ENCODE measurements at places on chromosomes 3 and 15.

- DNase-seq: no peak
Measured at GRCh38 chr3:126917232-126917804, 65.6 kb upstream of the PLXNA1 start.

DNA sequence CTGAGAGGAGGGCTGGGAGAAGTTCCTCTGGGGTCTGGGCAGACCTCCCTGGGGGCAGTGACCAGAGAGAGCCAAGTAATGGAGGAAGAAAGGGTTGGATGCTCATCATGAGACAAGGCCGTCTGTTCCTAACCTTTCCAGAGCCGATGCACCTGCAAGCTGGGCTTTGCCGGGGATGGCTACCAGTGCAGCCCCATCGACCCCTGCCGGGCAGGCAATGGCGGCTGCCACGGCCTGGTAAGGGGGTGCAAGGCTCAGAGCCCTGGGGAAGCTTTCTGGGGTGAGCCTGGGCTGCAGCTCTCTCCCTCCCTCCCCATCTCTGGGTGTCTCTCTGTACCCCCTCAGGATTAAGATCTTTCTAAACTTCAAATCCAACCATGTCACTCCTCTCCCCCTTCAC is 16.4 kb downstream of the STAB1 start:
- no peak for DNase-seq

- DNase-seq: no peak
Measured at GRCh38 chr15:73655724-73656123, 22.5 kb upstream of the NPTN start.

GRCh38 chr15:34650177-34650576 is 66.7 kb upstream of the GOLGA8B start:
- DNase-seq: no peak

- DNase-seq: no peak
Measured at GRCh38 chr3:42892807-42893206, 13.1 kb upstream of the ZNF662 start.

DNA sequence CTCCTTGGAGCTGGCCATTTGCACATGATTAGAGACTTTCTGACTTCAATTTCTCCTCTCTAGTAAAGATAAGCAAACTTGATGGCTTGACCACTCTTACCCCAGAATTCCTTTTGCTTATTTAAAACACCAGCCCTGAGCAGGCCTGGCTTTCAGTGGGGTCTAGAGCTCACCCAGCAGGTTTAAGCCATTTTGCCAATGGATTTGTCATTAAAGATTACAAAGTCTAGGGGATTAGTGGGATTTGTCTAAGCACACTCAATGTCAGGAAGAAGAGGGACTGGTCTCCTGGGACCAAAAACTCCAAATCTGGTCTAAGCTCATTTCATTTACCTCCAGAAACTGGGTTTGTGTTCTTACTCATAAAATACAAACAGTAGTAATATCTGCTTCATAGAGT is 57.3 kb upstream of the SNTN start:
- no peak for DNase-seq

GRCh38 chr3:29339016-29339833 is 58.4 kb downstream of the RBMS3 start:
- no peak for DNase-seq

- DNase-seq: no peak
Measured at GRCh38 chr3:61353382-61353781, 102.1 kb upstream of the FHIT start.

DNA sequence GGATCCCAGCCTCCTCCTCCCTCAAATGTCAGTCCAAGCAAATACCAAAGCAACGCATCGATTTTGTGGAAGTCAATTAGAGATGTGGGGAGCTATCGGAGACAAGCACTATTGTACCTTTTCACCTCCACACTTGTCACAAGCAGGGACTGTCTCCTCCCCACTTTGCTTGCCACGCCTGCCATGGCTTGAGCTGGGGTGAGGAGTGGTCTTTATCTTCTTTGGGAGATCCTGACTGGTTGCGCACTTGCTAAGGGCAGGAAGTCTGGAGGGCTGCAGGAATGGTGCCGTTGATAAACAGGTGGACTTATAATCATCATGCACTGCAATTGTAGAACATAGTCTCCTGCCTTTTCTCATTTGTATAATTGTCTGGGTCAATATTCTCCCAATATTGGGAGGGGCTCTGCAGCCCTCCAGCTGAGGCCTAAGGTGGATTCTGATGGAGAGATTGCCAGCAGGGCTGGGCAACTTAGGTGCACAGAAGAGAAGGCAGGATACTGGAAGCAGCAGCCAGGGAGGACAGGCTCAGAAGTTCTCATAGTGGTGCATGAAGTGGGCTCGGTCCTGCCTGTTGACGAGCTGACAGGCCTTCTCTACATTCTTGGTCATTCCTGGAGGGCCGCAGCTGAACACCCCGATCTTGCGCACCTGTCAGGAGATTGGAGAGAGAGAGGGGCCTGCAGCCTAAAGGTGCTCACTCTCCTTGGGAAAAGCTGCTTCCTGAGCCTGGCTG is 20.2 kb downstream of the DUOX2 start:
- no peak for DNase-seq

GRCh38 chr15:76065245-76065644 is 5.5 kb downstream of the TMEM266 start:
- no peak for DNase-seq

GRCh38 chr15:33330931-33331330 is 20.2 kb downstream of the RYR3 start:
- no peak for DNase-seq

- no peak for DNase-seq
Measured at GRCh38 chr15:22888120-22888859, 49.8 kb downstream of the NIPA2 start.

Data from vagina (tissue), 2 donors.